ENCODE measurements at places on chromosomes 4 and X.

- H3K27ac ChIP-seq = no peak overlapping the region
- H3K4me3 ChIP-seq = no peak overlapping the region
- DNase-seq = no peak
- H3K4me1 ChIP-seq = no peaks in the 10 kb centered on the region
- no peaks in the 10 kb centered on the region for H3K27me3 ChIP-seq
- H3K36me3 ChIP-seq = no peaks in the 10 kb centered on the region
These were observed 83.2 kb upstream of the FAT1 start for GRCh38 chr4:186806679-186807421.

DNA sequence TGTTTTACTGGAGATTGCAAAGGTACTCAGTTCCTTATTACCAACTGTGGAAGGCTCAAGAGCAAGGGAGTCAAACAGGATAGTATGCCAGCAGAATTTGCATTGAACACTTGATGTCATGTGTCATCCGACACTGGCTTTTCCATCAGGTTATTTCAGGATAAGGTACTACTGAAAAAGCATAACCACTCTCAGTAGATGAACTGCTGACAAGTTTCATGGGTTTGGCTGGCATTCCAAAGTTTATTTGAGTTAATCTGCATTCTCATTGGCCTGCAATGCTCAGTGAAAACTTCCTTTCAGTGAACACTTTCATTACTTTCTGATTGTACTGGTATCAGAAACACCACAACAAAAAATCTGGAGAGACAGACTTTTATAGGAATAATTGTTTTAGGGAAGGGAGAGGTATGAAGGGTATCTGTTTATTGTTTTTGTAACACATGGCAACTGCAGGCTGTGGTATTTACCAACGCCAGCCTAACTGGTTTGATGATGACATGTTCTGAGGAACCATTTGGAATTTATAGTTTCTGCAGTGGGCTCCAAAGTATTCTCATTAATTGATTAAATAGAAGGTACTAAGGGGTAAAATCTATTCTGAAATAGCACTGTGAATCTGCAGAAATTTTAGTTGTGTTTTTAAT lies 345.7 kb upstream of the NR3C2 start:
- DNase-seq = no peak
- peaks cover 5% of the 10 kb centered on the region for H3K4me1 ChIP-seq
- no peaks in the 10 kb centered on the region for H3K27me3 ChIP-seq
- no peak overlapping the region for H3K4me3 ChIP-seq

DNA sequence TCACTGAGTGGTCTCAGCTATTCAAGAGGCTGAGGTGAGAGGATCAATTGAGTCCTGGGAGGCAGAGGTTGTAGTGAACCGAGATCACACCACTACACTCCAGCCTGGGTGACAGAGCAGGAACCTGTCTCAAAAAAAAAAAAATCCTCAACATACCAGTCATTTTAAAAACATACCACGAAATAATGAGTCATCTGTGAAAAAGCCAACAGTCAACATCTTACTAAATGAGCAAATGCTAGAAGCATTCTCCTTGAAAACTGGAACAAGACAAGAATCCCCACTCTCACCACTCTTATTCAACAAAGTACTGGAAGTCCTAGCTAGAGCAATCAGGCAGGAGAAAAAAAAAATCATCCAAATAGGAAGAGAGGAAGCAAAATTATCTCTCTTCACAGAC lies 104.0 kb upstream of the ARHGEF9 start:
- H3K4me1 ChIP-seq = no peaks in the 10 kb centered on the region
- H3K36me3 ChIP-seq = no peaks in the 10 kb centered on the region
- no peak for DNase-seq

- no peaks in the 10 kb centered on the region for H3K36me3 ChIP-seq
- no peak for DNase-seq
- peaks cover 7% of the 10 kb centered on the region for H3K27me3 ChIP-seq
- H3K27ac ChIP-seq = no peak overlapping the region
- H3K4me3 ChIP-seq = no peak overlapping the region
These were observed 12.0 kb downstream of the P2RY10 start for GRCh38 chrX:78957049-78957767.

DNA sequence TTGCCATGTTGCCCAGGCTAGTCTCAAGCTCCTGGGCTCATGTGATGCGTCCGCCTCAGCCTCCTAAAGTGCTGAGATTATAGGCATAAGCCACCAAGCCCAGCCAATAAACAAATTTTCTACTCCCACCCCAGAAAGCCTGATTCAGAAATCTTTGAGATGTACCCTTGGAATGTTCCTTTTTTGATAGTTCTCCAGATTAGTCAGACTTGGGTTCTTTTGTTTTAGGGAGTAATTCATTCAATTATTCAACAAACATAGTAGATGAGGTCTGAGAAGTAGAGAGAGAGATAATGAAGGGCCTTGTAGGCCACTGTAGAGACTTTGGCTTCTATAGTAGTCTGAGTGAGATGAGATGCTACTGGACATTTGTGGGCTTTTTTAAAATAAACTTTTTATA lies 27.8 kb downstream of the RP2 start:
- H3K27ac ChIP-seq = no peak overlapping the region
- no peaks in the 10 kb centered on the region for H3K27me3 ChIP-seq
- no peaks in the 10 kb centered on the region for H3K36me3 ChIP-seq
- H3K4me1 ChIP-seq = no peaks in the 10 kb centered on the region

Data from psoas muscle (tissue), 8 donors.